ENCODE measurements at places on chromosomes 2 and 18. TPM values are rescaled to one million over a fixed set of nuclear protein-coding genes. Genes with fewer than 3 reads are reported as not detected.

- no peaks in the 10 kb centered on the region for H3K4me1 ChIP-seq
- H3K27me3 ChIP-seq = no peaks in the 10 kb centered on the region
- H3K27ac ChIP-seq = no peak overlapping the region
- no peak for DNase-seq
Measured at GRCh38 chr2:69214898-69215297, 172.1 kb downstream of the GFPT1 start.

- no peaks in the 10 kb centered on the region for H3K4me1 ChIP-seq
- no peak overlapping the region for H3K27ac ChIP-seq
- H3K4me3 ChIP-seq = no peak overlapping the region
- H3K36me3 ChIP-seq = no peaks in the 10 kb centered on the region
Measured at GRCh38 chr2:219448776-219449341, 14.2 kb downstream of the SPEG start.

- DNase-seq = no peak
- H3K36me3 ChIP-seq = peaks cover 21% of the 10 kb centered on the region
- peaks cover 37% of the 10 kb centered on the region for H3K4me1 ChIP-seq
- no peak overlapping the region for H3K27ac ChIP-seq
- H3K27me3 ChIP-seq = no peaks in the 10 kb centered on the region
- no peak overlapping the region for H3K4me3 ChIP-seq
Measured at GRCh38 chr2:226829721-226830631, 5.9 kb upstream of the RHBDD1 start.

- H3K36me3 ChIP-seq = no peaks in the 10 kb centered on the region
- H3K27me3 ChIP-seq = peaks cover 16% of the 10 kb centered on the region
- DNase-seq = no peak
- no peaks in the 10 kb centered on the region for H3K4me1 ChIP-seq
- H3K4me3 ChIP-seq = no peak overlapping the region
- H3K27ac ChIP-seq = no peak overlapping the region
Measured at GRCh38 chr2:18118703-18119102, 240.2 kb downstream of the KCNS3 start.

DNA sequence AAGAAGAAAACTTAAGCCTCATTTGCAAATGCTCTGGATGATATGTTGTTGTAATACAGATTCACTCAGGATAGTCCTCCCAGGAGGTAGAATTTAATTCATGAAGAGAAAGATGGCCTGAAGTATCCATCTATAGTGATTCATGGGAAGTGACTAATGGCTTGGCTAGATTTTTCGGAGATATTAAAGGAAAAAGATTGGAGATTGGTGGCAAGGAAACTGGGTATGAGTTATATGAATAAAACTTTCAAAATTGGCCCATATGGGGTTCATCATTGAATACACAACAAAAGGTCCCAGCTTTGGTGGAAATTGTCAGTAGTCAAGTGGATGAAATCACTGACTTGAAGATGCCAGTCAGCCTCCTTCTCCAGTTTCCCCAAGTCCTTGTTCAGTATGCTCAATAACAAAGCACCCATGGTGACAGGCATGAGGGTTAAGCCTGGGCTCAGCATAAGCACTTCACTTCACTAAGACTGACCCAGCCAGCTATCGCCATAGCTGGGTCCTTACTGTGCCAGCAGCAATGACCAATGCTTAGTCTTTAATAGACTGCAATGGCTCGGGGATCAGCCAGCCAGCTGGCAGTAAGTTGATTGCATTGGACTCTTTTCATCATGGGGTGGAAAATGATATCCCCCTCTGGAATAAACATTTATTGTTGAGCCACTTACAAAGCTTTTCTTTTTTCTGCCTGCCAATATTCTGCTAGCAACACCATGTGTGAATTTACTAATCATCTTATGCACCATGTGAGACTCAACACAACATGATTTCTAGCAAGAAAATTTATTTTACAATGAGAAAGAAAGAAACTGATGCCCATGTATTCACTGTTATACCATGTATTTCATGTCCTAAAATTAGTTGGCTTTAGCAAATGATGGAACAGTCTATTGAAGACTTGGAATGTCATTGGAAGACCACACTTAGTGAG lies 176.6 kb upstream of the TACR1 start:
- peaks cover 7% of the 10 kb centered on the region for H3K36me3 ChIP-seq
- H3K4me1 ChIP-seq = no peaks in the 10 kb centered on the region
- H3K27ac ChIP-seq = no peak overlapping the region
- H3K27me3 ChIP-seq = no peaks in the 10 kb centered on the region
- DNase-seq = no peak

GRCh38 chr2:44997963-44998362 lies 11.3 kb downstream of the SIX2 start:
- DNase-seq = no peak
- no peak overlapping the region for H3K27ac ChIP-seq
- H3K4me3 ChIP-seq = no peak overlapping the region
- H3K27me3 ChIP-seq = peaks cover 73% of the 10 kb centered on the region
- peaks cover 2% of the 10 kb centered on the region for H3K36me3 ChIP-seq
- H3K4me1 ChIP-seq = peaks cover 10% of the 10 kb centered on the region

DNA sequence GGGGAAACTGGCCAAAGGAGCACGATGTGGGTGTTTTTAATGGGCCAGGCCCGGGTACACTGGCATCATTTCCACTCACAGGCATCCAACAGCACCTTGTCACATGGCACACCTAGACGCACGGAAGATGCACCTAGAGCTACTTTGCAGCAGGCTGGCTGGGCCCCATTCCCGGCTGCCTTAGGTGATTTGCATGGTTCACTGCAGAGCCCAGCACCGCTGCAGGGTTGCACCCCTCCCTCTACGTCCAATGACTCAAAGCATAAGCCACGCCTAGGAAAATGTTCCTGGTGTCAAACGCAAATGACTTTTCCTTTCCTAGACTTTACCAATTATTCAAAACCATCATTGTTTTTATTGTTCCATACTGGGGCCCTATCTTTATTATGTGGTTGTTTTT lies 222.9 kb downstream of the EIPR1 start:
- DNase-seq = no peak
- H3K27me3 ChIP-seq = no peaks in the 10 kb centered on the region
- H3K4me3 ChIP-seq = no peak overlapping the region
- no peak overlapping the region for H3K27ac ChIP-seq

- H3K4me1 ChIP-seq = peaks cover 10% of the 10 kb centered on the region
- DNase-seq = peak; percentile 71
- no peak overlapping the region for H3K4me3 ChIP-seq
- peaks cover 1% of the 10 kb centered on the region for H3K36me3 ChIP-seq
- H3K27me3 ChIP-seq = peaks cover 14% of the 10 kb centered on the region
- H3K27ac ChIP-seq = no peak overlapping the region
Measured at GRCh38 chr2:111209045-111209514, 88.4 kb downstream of the BCL2L11 start.

- H3K27ac ChIP-seq = no peak overlapping the region
- H3K27me3 ChIP-seq = peaks cover 15% of the 10 kb centered on the region
- H3K4me1 ChIP-seq = peaks cover 10% of the 10 kb centered on the region
- H3K4me3 ChIP-seq = no peak overlapping the region
- DNase-seq = no peak
- no peaks in the 10 kb centered on the region for H3K36me3 ChIP-seq
Measured at GRCh38 chr18:34806527-34806926, 96.4 kb downstream of the DTNA start.

DNA sequence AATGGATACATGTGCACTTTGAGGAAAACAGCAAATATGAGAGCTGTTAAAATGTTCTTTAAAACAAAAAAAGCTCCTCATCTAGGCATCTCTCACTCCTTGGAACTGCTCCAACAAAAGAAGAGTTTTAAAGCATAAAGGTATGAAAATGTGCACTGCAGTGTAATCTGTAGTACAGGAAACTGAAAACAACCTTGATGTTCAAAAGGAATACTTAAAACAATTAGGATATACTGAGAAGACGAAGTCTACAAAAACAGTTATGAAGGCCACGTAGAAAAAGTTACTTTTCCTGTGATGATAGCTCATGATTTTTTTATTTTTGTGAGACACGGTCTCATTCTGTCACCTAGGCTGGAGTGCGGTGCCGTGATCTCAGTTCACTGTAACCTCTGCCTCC lies 2.1 kb upstream of the GPR75 start:
- no peaks in the 10 kb centered on the region for H3K27me3 ChIP-seq
- no peak for DNase-seq
- no peak overlapping the region for H3K4me3 ChIP-seq
- H3K4me1 ChIP-seq = peaks cover 21% of the 10 kb centered on the region
- H3K27ac ChIP-seq = no peak overlapping the region

DNA sequence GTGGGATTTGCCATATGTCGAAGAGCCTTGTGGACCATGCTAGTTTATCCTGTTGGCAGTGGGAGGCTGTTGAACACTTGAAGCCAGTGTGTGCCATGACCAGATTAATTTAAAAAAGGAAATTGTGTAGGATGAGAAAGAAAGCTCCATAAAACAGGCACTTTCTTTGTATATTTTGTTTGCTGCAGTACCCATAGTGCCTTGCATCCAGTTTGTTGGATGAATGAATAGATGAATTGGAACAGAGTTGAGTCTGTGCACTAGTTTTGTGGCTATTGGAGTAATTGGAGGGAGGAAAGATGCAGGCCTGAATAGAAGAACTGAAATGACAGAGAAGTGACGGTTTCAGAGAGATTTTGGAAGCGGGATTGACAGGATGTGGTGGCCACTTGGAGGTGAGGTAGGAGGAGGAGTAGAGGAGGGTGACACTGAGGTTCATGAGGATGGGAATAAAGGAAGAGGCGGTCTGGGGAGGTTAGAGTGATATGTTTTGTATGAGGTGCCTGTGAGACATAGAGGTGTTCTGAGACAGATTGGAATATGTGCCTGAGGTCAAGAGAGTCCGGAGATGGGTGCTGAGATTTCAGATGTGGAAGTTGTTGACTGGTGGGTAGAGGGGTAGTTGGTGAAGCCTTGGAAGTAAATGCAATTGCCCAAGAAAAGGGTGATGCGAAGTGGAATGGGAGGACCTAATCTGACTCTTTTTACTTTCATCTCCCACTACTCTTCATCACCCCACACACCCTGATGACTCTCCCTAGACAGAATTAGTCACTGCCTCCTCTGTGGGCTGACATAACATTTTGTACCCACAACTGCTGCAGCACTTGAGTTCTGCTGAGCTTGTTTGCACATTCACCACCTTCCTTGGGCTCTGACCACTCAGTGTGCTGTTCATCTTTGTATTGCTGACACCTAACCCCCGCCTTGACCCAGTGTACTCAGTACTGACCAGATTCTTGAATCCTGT lies 5.1 kb downstream of the DGUOK start:
- H3K4me3 ChIP-seq = peak overlapping the region; percentile 12
- peaks cover 19% of the 10 kb centered on the region for H3K36me3 ChIP-seq
- H3K27ac ChIP-seq = peak overlapping the region; percentile 82
- DNase-seq = peak; percentile 74
- H3K27me3 ChIP-seq = no peaks in the 10 kb centered on the region

GRCh38 chr2:45180779-45181178 lies 171.5 kb upstream of the SIX2 start:
- no peak for DNase-seq
- peaks cover 30% of the 10 kb centered on the region for H3K27me3 ChIP-seq
- no peak overlapping the region for H3K4me3 ChIP-seq
- H3K27ac ChIP-seq = no peak overlapping the region
- H3K4me1 ChIP-seq = no peaks in the 10 kb centered on the region
- H3K36me3 ChIP-seq = no peaks in the 10 kb centered on the region

GRCh38 chr2:46548521-46549144 lies 69.3 kb downstream of the TMEM247 start:
- H3K4me3 ChIP-seq = no peak overlapping the region
- no peaks in the 10 kb centered on the region for H3K27me3 ChIP-seq
- no peaks in the 10 kb centered on the region for H3K36me3 ChIP-seq
- peaks cover 39% of the 10 kb centered on the region for H3K4me1 ChIP-seq

- no peaks in the 10 kb centered on the region for H3K36me3 ChIP-seq
- H3K27me3 ChIP-seq = peaks cover 14% of the 10 kb centered on the region
- DNase-seq = no peak
Measured at GRCh38 chr18:58788971-58789875, 75.5 kb upstream of the ZNF532 start.

DNA sequence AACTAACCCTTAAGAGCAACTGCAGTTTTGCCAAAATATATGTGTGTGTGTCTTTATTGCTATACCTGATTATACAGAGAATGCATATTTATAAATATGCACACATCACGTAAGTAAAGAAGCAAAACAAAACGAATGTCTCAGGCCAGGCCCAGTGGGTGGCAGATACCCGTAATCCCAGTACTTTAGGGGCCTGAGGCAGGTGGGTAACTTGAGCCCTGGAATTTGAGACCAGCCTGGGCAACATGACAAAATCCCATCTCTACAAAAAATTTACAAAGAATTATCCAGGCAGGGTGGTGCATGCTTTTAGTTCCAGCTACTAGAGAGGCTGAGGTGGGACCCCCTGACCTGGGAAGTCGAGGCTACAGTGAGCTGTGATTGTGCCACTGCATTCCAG lies 745.3 kb downstream of the SATB2 start:
- no peaks in the 10 kb centered on the region for H3K27me3 ChIP-seq
- H3K4me1 ChIP-seq = no peaks in the 10 kb centered on the region
- H3K4me3 ChIP-seq = no peak overlapping the region
- H3K27ac ChIP-seq = no peak overlapping the region
- no peak for DNase-seq

GRCh38 chr18:13621886-13622619 lies 104.3 kb downstream of the FAM210A start:
- no peaks in the 10 kb centered on the region for H3K36me3 ChIP-seq
- H3K4me1 ChIP-seq = peaks cover 8% of the 10 kb centered on the region
- H3K27ac ChIP-seq = no peak overlapping the region
- no peak for DNase-seq

- no peak for DNase-seq
- H3K27me3 ChIP-seq = peaks cover 3% of the 10 kb centered on the region
- peaks cover 5% of the 10 kb centered on the region for H3K4me1 ChIP-seq
- H3K36me3 ChIP-seq = no peaks in the 10 kb centered on the region
- H3K4me3 ChIP-seq = no peak overlapping the region
- no peak overlapping the region for H3K27ac ChIP-seq
Measured at GRCh38 chr2:40367032-40367431, 84.9 kb downstream of the SLC8A1 start.

GRCh38 chr2:95299961-95300360 lies 2.8 kb downstream of the KCNIP3 start:
- no peaks in the 10 kb centered on the region for H3K36me3 ChIP-seq
- DNase-seq = no peak
- H3K27ac ChIP-seq = no peak overlapping the region
- H3K4me1 ChIP-seq = no peaks in the 10 kb centered on the region
- peaks cover 4% of the 10 kb centered on the region for H3K27me3 ChIP-seq

DNA sequence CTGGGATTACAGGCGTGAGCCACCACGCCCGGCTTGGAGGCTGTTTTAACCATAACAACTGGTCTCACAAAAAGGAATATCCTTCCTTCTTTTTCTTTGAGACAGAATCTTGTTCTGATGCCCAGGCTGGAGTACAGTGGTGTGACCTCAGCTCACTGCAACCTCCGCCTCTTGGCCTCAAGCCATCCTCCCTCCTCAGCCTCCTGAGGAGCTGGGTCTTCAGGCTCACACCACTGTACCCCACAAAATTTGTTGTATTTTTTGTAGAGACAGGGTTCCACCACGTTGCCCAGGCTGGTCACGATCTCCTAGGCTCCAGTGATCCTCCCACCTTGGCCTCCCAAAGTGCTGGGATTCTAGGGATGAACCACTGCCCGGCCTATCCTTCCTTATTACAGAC lies 21.7 kb downstream of the CTIF start:
- no peaks in the 10 kb centered on the region for H3K4me1 ChIP-seq
- DNase-seq = no peak
- H3K4me3 ChIP-seq = no peak overlapping the region

Gene UGT1A10
- total RNA-seq = not detected

Gene GALNT5
- not detected for total RNA-seq

Gene TGFBRAP1
- total RNA-seq = 13.6 TPM

Gene ICOS
- total RNA-seq = 197 TPM

Gene EPHA4
- total RNA-seq = 3.0 TPM

Gene IHH
- total RNA-seq = not detected

Gene PSMA8
- total RNA-seq = 2.1 TPM

Gene CHRND
- total RNA-seq = not detected

Gene PRSS56
- not detected for total RNA-seq
